ENCODE measurements at places on chromosomes 13 and 19. TPM values are rescaled to one million over a fixed set of nuclear protein-coding genes. Genes with fewer than 3 reads are reported as not detected.

Gene KASH5
- 2.2 TPM for total RNA-seq

Gene PLA2G4C
- total RNA-seq, result 14.7 TPM

GRCh38 chr13:27621116-27621365 is 651 bp upstream of the POLR1D start:
- no peaks in the 10 kb centered on the region for H3K36me3 ChIP-seq
- peak overlapping the region; percentile 94 for H3K27ac ChIP-seq
- DNase-seq, result no peak
- H3K27me3 ChIP-seq, result no peaks in the 10 kb centered on the region
- peak overlapping the region; percentile 92 for H3K4me3 ChIP-seq

Gene ZNF154
- 4.5 TPM for total RNA-seq

GRCh38 chr19:18420930-18421329 is 1.7 kb downstream of the SSBP4 start:
- no peaks in the 10 kb centered on the region for H3K27me3 ChIP-seq
- H3K27ac ChIP-seq, result no peak overlapping the region
- DNase-seq, result no peak
- peak overlapping the region; percentile 72 for H3K4me3 ChIP-seq
- H3K4me1 ChIP-seq, result peaks cover 48% of the 10 kb centered on the region

DNA sequence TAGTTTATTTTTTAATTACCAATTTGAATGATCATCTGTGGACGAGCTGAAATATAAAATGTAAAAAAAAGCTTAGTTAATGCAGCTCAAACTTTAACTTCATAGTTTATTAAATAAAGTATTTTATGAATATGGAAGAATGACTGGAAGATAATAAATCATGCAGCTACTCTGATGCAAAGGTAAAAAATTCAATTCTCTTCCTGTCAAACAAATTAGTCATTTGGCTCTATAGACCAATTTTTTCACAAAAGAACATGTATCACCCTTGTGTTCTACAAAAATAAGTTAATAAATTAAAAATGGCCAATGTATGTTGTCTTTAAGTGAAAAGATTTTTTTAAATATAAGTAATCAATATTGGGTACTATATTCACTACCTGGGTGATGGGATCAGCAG is 26.2 kb downstream of the EXOSC8 start:
- no peaks in the 10 kb centered on the region for H3K4me1 ChIP-seq
- peaks cover 100% of the 10 kb centered on the region for H3K36me3 ChIP-seq
- H3K4me3 ChIP-seq, result no peak overlapping the region
- H3K27me3 ChIP-seq, result no peaks in the 10 kb centered on the region
